Activated T-cell treated with anti-CD3 and anti-CD28 coated beads, Interleukin-2, amount 50 U/mL, for 48 hours (primary cell): ENCODE measurements at places on chromosomes 13 and 19.
A peak's percentile ranks its signal among the peaks of the same experiment; 100 is the strongest.

- DNase-seq, result no peak
Measured at GRCh38 chr13:50290186-50290585, 274.9 kb downstream of the KCNRG start.

DNA sequence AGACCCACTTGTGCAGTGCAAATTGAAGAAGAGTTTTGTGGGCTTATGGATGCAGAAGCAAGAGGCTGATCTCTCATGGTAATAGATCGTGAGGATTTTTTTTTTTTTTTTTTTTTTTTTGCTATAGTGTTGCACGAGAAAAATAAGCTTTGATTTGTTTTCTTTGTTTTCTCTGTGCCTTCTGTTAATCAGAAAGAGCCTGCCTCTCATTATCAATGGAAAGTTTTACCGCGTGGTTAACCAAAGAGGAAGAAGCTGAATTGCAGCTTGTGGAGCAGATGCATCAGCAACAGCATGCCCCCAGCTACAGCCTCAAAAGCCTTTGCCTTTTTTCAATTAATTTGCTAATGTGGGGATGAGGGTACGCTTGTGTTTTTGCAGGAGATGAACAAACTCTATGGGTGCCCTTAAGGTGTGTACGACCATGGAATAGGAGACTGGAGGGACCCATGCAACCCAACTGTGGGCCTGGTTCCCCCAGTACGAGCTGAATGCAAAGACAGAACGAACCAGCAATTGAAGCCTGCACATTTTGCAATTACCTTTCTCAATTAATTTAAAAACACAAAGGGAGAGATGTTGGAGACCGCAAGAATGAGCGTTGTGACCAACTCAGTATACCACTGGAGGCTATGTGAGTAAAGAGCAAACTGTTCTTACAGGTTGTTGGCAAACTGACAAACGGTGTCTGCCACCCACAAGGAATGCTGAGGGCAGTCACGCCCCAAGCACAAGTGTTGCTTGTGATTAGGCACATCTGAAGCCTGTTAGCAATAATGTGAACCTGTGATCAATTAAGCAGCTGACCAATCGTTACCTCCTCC is 58.6 kb upstream of the SPRY2 start:
- no peak for DNase-seq

GRCh38 chr13:50682002-50682401 is 161.5 kb downstream of the DLEU7 start:
- DNase-seq, result no peak

- DNase-seq, result no peak
Measured at GRCh38 chr19:48768994-48769713, 13.8 kb downstream of the FGF21 start.

- no peak for DNase-seq
Measured at GRCh38 chr13:49466292-49466838, 22.3 kb downstream of the SETDB2 start.

DNA sequence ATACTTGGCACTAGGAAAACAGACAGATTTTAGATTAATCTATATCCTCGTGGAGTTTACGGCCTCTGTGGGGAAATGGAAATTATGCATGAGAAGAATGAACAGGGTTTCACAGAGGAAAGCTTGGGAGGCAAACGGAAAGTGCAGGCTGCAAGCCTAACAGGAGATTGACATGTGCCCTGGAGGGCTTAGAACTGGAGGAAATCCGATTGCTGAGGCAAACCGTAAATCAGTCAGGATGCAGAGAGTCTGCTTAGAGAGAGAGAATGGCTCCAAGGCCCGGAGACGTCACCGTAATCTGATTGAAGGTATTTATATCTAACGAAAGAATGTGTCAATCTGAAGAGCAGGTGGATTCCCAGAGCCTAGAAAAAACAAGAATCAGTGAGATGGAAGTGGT is 143.2 kb downstream of the KATNAL1 start:
- DNase-seq, result no peak

DNA sequence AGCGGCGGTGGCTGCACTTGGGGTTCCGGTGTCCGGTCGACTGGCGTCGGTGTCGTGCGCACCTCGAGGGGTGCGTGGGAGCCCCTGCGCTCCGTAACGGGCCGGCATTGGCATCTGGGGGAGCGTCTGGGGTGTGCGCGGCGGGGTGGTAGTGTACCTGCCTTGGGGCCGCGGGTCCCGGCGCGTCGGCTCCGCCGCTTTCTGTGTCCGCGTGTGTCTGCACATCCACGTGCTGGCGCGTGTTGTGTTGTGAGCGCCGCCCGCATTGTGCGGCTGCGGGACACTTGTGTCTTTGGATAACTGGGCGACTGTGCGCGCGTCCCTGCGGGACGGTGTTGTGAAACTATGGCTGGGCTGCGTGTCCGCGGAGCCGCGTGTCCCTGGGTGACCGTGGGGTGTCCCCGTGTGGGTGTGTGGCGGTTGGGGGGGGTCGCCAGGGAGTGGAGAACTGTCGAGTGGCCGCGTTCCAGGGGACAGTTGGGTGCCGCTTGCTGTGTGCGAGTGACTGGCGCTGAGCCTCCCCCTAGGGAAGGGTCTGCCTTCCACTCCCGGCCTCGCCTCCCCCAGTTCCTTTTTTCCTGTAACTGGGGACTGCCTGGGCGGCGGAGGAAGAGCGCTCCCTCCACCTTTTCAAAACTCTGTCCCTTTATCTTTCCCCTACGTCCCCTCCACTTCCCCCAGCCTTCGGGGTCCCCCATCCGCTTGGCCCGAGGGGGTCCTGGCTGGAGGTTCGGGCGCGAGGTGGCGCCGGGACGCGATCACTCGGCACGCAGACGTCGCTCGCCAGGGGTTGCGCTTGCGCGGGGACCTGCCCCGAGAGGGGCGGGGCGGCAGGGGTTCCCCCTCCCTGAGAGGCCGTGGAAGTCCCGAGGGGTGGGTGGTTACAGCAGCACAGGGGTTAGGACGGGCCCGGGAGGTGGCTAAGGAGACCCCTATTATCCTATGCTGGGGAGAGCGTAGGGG is 5.7 kb upstream of the NFIC start:
- DNase-seq, result peak; percentile 85

DNA sequence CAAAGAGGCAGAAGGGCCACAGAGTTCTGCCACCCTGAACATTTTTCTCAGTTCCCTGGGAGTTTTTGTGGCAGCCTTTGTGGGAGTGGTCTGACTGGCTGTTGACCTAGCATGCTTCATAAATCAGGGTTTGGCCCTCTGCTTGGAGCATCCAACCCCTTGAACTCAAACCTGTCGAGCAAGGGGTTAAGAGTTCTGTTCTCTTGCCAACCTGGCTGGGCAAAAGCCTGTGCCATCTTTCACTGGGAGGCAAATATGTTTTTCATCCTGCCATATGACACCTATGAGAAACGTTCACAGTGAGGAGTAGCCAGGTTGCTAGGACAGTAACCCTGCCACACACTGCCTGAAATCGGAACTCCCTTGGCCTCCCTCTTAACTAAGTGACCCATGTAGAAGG is 7.7 kb upstream of the TEX26 start:
- no peak for DNase-seq

GRCh38 chr19:7294558-7295212 is 471 bp upstream of the INSR start:
- DNase-seq, result peak; percentile 50

- no peak for DNase-seq
Measured at GRCh38 chr13:97901716-97902115, 51.8 kb upstream of the IPO5 start.

GRCh38 chr19:3673506-3674439 is 26.5 kb downstream of the PIP5K1C start:
- DNase-seq, result no peak

- no peak for DNase-seq
Measured at GRCh38 chr19:42143341-42144234, 11.3 kb upstream of the POU2F2 start.

- no peak for DNase-seq
Measured at GRCh38 chr13:102138635-102139190, 263.1 kb downstream of the FGF14 start.
